ENCODE measurements at places on chromosomes 1 and 21. TPM values are rescaled to one million over a fixed set of nuclear protein-coding genes. Genes with fewer than 3 reads are reported as not detected.

The PGLYRP4 gene
- not detected for total RNA-seq

The FCGR1A gene
- 13.5 TPM for total RNA-seq

The CHRM3 gene
- total RNA-seq = 6.5 TPM

DNA sequence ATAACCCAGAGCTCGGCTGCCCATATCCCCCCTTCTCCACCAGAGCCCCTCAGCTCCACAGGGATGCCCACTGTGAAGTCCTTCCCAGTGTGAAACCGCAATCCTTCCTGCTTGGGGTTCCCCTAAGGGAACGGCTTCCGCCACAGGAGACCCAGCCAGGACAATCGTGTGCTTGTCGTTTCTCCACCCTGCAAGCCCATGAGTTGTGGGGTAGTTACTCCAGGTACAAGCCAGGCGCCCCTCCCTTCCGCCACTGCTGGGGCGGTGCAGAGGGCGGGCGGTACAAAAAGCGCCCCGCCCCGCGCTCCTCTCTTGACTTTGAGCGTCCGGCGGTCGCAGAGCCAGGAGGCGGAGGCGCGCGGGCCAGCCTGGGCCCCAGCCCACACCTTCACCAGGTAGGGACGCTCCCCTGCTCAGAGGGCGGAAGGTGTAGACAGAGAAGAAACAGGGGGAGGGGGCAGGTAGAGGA is at the start of gene TINAGL1:
TINAGL1 (plus strand) TSS at position 315 of the 469 bp plus-strand sequence. CDS start 634 bp downstream, outside the sequence.
- no peaks in the 10 kb centered on the region for H3K27me3 ChIP-seq
- DNase-seq = peak; percentile 91
- peaks cover 77% of the 10 kb centered on the region for H3K4me1 ChIP-seq

- H3K4me3 ChIP-seq = no peak overlapping the region
- H3K27me3 ChIP-seq = no peaks in the 10 kb centered on the region
- no peak overlapping the region for H3K27ac ChIP-seq
- H3K36me3 ChIP-seq = no peaks in the 10 kb centered on the region
- H3K4me1 ChIP-seq = no peaks in the 10 kb centered on the region
- no peak for DNase-seq
Observed at GRCh38 chr21:32574946-32575925, 10.1 kb downstream of the TCP10L start.
